ENCODE measurements at places on chromosomes 13 and 19. TPM values are rescaled to one million over a fixed set of nuclear protein-coding genes. Genes with fewer than 3 reads are reported as not detected.

CATSPERD gene
- total RNA-seq = not detected

COLGALT1 gene
- total RNA-seq = 66.6 TPM

CLEC4M gene
- not detected for total RNA-seq

CEACAM3 gene
- not detected for total RNA-seq

TRAPPC2B gene
- total RNA-seq = 11.5 TPM
